HT-29 (cell line): ENCODE measurements at places on chromosomes 3 and 15.

DNA sequence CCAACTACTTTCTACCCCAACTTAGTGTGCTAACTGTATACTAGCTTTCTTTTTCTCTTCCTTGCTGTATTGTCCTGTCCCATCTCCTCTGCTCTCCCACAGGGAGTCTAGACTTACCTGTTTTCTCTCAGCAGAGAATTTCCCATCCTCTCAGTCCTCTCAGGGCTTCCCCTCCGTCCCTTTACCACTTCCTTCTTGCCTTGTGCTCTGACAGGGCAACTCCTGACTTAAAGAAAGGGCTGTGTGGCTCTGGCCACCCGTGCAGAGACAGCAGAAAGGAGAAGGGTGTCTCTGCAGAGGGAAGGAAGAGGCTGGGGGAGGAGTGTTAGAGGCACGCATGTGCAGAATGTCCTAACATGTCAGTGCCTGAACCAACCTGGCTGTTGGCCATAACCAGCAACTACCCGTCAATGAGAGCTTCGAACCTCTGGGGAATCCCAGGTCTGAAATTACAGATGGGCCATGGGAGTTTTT, at the start of gene GCSAM:
Gene GCSAM, minus strand, starts transcription at position 274 of the 474 bp plus-strand sequence. Its CDS starts 128 bp downstream, at position 146.
- DNase-seq: no peak

DNA sequence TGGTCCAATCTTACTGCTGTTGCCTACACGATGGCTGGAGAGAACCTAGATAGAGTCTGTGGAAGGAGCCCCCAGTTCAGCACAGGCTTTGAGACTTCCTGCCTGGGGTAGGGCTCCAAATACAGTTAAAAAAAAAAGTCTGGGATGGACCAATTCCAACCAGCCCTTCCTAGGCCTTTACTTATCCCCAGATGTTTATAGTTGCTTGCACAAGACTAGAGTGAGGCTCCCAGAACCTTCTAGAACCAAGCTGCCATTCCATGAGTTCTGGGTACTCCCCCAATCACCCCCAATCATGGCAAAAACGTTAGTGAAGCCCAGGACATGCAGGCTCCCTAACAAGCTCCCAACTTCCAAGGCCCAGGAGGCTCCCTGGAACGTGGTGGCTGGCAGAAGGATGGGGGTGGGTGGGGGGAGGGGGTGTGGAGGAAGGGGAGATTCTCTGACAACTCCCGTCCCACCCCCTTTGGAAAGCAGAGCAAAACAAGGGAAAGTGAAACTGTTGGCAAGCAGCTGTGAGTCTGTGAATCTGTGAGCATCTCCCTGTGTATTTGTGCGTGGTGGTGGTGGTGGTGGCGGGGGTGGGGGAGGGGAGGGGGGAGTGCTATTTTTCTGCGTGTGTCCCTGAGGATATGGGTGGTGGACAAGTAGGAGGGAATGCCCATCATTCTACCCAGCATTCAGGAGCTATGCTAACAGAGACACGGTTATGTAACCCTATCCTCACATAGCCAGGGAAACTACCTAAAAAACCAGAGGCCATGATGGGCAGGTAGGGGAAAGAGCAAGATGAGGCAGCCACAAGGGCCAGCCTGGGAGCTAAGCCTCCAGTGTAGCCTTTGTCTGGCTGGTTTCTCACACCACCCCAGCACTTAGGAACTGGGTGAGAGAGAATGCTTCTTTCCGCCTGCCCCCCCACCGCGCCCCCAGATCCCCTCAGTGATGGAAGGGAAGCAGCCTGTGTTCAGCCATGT, 2.0 kb downstream of the MST1R start:
- no peak for DNase-seq

GRCh38 chr15:55403531-55403930, 4.6 kb downstream of the CCPG1 start:
- DNase-seq: no peak

- no peak for DNase-seq
These were observed 15.0 kb upstream of the DAG1 start for GRCh38 chr3:49454898-49455681.

DNA sequence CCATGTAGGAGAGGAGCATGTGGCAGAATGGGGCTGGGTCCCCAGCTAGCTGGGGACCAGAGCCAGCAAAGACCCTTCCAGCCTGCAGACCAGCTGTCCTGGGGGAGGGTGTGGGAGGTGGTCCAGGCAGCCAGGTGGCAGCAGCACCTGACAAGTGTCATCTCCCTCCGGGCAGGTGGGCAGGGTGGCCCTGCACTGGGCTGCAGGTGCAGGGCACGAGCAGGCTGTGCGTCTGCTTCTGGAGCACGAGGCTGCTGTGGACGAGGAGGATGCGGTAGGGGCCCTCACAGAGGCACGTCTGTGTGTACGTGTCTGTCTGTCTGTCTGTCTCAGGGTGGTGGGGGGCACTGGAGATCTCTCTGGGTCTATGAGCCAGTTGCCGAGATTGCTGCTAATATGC, 5.5 kb downstream of the ANKDD1A start:
- DNase-seq: no peak

DNA sequence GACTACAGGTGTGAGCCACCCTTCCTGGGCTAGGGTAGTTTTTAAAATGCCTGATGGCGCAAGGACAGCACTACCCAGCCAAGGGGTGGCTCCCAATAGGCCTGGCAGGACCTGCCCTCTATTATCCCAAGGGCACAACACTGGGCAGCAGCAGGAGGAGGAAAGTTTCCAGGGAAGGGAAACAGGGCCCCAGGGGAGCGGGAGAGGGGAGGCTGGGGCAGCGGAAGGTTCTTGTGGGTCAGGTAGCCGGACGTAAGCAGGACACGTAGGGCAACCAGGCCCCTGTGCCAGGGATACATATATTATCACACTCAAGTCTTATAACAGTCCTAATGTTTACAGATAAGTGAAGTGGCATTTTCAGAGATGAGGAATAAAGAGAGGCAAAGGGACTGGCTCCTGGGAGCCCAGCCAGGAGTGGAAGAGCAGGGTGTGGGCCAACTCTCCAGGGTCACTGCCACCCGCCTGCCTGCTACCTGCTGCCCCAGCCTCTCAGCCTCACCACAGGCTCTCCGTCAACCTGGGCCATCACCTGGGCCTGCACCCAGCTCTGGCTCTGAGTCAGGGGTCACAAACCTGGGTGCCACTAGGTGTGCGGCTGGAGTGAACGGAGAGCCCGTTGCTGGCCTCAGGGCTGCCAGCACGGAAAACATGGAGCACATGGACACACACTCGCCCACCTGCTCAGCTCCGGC, 73.2 kb upstream of the SNRPA1 start:
- no peak for DNase-seq

DNA sequence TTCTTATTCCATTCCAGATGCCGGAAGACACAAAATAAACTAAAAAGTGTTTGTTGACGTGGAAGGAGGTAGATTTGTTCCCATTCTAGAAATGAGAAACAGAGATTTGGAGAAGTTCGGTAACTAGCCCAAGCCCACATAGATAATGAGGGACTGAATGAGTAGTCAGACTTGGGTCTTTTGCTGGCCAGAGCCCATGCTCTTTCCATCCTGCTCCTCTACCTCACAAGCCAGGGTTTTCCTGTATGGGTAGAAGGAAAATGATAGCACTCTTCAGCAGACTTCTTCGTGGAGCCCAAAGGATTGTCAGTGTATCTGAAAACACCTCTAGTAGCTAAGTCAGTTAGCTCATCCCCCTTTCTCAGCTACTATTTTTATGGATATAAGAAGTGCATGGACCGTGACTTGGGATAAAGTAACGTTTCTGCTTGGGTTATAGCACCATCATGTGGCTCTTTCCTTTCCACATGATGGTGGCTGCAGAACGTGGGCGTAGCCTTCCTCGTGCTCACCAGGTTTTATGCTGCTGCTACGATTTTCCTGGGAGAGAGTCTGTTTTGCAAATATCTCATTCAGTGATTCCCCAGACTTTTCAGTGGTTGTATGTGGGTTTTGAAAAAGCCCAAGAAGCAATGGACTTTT, 84.6 kb downstream of the DGKG start:
- DNase-seq: peak; percentile 52

GRCh38 chr15:100786901-100787566, 92.6 kb upstream of the ALDH1A3 start:
- DNase-seq: no peak

GRCh38 chr3:58392181-58392580, 41.5 kb downstream of the PDHB start:
- no peak for DNase-seq

DNA sequence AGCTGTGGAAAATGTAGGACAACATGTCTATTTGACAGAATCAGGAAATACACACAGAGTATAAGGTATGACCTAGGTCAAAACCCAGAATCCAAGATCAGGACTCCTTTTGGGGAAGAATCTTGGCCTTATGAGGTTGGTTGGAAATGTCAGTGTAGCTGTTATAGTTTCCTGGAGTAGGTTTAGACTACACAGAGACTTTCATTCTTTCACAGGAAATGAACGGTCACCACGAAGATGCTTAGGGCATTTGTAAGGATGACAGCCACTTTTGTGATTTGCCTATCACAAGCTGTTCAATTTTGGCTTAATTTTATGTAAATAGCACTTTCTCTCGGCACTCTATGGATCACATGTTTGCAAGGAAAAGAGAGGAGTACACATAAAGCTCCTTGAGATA, 18.6 kb upstream of the ZBTB20 start:
- DNase-seq: no peak

GRCh38 chr15:25733856-25734679, 129.1 kb downstream of the ATP10A start:
- no peak for DNase-seq

DNA sequence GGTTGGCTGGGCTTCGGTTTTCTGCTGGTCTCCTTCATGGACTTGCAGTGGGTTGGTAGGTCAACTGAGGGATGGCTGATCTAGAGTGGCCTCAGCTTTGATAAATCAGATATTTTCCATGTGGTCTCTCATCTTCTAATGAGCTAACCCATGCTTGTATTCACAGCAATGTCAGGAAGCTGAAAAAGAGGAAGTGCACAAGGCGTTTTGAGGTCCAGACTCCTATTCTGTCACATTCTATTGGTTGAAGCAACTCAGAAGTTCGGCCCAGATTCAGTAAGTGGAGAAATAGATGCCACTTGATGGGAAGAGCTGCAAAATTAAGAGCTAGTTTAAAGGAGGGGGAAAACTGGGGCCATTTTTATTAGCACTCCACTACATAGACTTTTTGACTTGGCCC, 361.2 kb downstream of the DIPK2A start:
- no peak for DNase-seq

DNA sequence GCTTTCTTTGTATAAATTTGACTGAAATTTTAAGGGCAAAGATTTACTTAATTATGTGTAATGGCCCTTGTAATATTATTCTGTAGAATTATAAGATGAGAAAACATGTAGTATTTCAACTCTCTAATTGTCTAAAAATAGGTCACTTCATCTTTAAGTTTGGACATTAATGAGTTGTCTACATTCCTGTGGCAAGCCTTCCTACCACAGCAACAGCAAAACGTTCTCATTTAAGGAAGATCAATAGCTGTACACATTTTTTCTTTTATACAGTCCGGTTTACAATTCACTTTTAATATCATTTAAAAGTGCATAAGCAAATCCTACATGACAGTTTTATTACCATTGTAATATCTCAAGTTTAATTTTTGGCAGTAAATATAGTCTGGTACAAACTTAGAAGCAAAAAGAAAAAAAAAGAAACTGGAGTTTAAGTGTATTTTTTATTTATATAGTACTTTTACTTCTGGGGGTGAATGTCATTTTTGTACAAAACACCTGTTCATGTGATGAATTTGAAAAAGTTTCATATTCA, 501.8 kb downstream of the ZPLD1 start:
- DNase-seq: peak; percentile 33

- no peak for DNase-seq
These were observed 146.2 kb upstream of the DPH6 start for GRCh38 chr15:35691891-35692867.

DNA sequence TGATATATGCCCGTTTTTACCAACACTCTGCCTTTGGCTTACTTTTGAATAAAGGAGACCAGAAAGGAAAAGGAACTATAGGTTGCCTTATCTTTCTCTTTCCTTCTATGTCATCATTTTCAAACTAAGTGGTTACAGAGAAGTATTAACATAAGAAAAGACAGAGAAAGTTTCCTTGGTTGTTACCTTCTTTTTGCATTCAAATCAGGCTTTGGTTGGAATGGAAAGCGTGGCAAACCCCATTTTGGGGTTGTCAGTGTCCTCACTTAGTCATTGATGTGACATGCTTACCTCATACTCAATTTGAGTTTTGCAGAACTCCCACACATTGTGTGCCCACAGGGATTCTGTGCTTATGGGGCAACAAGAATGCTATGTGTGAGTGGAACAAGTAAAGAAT, 3.7 kb upstream of the THRB start:
- DNase-seq: no peak

GRCh38 chr3:190862209-190863118, at the start of gene GMNC:
Gene GMNC (minus strand): TSS chr3:190862694. CDS start chr3:190862615, 79 bp downstream.
- peak; percentile 49 for DNase-seq

GRCh38 chr3:7977245-7978086, 524.2 kb upstream of the LMCD1 start:
- DNase-seq: no peak

- DNase-seq: no peak
These were observed 96.6 kb upstream of the FLNB start for GRCh38 chr3:57911593-57911992.

GRCh38 chr3:126056681-126057500, 27.0 kb downstream of the SLC41A3 start:
- DNase-seq: peak; percentile 81

GRCh38 chr15:69853544-69853951, 244.2 kb downstream of the TLE3 start:
- DNase-seq: peak; percentile 34

DNA sequence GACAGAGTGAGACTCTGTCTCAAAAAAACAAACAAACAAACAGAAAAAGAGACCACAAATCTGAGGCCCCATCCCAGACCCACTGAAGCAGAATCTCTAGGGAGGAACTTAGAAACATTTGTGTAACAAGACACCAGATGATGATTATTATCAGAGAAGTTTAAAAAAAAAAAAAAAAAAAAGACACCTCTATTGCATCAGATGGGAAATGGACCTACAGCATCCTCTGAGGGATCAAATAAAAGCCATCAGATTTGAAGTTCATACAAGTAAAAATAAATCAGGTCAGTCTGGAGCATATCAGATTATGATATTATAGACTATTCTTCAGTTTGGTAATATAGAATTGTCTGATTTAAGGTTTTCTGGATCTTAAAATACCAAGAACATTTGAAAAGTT, 21.9 kb upstream of the LIPC start:
- DNase-seq: no peak

DNA sequence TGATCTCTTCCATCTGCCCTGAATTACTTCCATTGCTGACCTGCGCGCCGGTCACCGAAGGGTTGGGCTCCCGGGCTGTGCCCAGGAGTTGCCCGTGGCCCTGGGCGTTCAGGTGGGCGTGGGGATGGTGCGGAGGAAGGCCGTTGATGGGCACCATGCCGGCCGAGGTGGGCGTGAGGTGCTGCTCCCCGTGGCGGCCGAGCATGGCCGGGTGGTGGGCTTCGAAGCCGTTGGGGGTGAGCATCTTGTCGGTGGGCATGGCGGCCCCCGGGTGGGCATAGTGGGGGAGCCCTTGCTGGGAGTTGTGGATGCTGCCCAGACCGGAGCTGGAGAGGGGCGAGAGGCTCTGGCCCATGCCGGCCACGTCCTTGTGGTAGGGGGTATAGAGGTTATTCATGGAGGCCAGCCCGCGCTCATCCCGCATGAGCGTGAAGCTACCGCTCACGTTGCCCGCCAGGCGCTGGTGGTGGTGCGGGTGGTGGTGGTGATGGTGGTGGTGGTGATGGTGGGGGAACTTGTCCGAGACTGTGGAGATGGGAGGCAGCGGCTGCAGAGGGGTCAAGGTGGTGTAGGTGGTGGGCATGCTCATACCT, 1.0 kb downstream of the ONECUT1 start:
- DNase-seq: no peak

- no peak for DNase-seq
These were observed 82.0 kb downstream of the GPR156 start for GRCh38 chr3:120203016-120203415.
